Fibroblast of lung (primary cell): ENCODE measurements at places on chromosomes 7 and 10.
A peak's percentile ranks its signal among the peaks of the same experiment; 100 is the strongest.

- no peak for DNase-seq
Observed at GRCh38 chr10:56805022-56805421, 444.0 kb upstream of the ZWINT start.

DNA sequence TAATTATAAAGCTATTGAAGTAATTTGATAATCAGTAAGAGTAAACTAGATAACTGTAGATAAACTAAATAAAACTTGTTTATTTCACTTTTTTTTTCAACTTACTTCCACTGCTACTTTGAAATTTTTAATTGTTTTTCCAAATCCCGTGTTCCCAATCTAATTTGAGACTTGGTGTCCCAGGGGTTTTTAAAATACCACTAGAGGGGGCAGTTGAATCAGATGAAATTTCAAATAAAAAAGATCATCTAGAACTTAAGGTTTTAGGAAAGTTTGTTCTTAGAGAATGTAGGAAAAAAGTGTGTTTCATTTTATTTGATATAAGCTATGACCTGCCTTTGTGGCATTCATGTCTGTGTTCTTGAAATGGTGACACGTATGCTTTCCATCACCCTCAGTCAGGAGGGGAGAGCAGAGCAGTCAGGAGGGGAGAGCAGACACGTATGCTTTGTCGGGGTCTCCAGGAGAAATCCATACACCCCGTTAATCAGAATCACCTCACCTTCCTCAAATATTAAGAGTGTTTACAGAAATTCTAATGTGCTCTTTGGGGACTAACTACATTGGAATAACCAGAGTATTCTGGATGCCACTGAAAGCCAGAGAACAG is 49.9 kb downstream of the C10orf67 start:
- peak; percentile 60 for DNase-seq

DNA sequence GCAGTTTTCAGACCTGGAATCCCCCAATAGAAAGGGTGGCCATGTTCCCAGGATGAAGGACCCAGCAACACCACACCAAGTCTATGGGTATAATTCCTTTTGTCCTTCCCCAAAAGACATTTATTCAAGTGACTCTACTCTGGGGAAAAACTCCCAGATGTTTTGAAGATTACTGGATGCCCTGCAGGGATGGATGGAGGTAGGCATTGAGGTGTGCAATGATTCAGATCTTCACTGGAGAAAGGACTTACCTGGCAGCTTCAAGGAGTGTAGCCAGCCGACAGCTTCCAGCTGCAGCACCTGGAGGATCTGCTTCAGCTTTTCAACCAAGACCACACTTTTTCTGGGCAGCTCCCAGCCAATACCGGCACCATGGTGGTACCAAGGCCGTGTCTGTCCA is 172.0 kb downstream of the BAMBI start:
- no peak for DNase-seq

GRCh38 chr7:12436126-12436525 is 32.5 kb upstream of the VWDE start:
- no peak for DNase-seq

DNA sequence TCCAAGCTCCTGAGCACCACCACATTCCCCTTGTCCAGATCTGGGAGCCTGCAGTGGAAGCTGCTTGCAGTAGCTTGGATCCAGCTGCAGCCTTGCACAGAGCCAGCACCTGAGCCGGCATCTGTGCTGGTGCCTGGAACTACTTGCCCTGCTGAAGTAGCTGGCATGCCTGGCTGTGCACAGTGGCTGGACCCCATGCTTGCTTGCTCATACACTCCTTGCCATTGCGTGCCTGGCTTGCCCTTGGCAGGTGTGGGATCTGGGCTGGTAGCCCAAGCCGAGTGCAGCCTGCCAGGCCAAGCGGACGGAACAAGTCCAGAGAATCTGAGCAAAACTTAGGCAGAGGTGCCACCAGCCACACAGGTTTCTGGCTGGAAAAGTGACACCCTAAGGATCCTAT is 759.9 kb downstream of the IPMK start:
- DNase-seq: no peak

DNA sequence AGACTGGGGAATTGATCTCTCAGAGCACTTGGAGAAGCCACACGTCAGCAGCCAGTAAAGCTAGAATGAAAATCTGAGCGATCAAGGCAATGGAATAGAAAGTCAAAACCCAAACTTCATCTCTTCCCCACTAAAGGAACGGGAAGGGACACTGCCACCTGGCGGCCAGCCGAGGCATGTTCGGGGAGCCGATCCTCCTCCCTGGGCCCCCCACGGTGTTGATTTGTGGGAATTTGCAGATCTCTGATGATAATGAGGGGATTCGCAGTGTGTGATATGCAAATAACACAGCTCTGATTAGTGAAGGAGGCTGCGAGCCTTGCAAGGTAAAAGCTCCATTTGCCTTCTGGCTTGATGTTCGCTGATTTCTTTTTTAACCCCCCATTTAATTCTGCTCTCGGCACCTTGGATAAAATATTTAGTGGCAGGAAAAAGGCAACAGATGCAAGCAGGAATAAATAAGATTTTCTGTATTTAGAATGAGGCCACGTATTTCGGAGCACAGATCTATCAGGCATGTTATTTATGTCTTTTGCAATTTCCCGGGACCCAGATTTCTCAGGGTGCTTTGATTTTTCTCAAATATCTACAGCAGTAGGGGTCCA is 258.6 kb downstream of the PAXIP1 start:
- DNase-seq: no peak

DNA sequence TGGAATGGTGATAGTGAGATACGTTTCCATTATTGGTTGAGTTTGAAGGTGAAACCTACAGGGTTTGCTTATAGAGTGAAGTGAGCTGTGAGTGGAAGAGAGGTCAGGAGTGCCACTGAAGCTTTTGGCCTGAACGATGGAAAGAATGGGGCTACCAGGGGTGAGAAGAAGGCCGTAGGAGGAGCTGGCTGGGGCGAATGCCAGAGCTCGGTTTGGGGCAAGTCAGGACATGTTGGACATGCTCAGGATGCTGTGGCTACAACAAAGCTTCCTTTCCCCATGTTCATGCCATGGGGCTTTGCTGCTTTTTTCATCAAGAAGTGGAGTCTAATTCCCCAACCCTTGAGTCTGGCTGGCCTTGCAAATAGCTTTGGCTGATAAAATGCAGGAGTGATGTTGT is 253.7 kb downstream of the GLRX3 start:
- DNase-seq: no peak
